ENCODE measurements at places on chromosomes 6 and 20. TPM values are rescaled to one million over a fixed set of nuclear protein-coding genes. Genes with fewer than 3 reads are reported as not detected.

The WFDC12 gene
- not detected for total RNA-seq

GRCh38 chr6:26161322-26161721, 74.1 kb downstream of the HFE start:
- DNase-seq: no peak

DNA sequence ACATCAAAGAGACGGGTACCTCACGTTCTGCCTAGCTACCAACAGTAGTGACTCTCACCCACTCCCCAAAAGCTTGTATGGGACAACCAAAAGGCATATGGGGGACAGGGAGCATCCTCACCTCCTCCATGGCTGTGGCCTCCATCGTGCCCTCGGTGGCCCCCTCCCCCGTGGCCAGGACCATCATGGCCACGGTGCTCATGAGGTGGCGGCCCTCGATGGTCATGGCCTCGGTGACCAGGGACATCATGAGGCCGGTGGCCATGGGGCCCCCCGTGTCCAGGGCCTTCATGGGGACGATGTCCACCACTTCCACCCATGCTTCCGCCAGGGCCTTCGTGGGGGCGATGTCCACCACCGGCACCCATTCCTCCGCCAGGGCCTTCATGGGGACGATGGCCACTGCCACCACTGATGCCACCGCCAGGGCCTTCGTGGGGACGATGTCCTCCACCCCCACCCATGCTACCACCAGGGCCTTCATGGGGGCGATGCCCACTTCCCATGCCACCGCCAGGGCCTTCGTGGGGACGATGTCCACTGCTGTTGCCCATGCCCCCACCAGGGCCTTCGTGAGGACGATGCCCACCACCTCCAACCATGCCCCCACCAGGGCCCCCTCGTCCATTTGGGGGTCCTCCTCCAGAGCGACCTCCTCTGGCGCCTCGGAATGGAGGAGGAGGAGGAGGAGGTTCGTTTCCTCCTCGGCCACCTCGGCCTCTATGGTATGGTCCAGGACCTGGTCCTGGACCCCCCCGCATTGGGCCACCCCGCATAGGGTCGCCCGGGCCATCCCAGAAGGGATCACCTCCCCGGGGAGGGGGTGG, 15.0 kb downstream of the PPP1R10 start:
- no peak for DNase-seq

GRCh38 chr20:2315440-2315778, 19.6 kb downstream of the TGM3 start:
- DNase-seq: no peak

DNA sequence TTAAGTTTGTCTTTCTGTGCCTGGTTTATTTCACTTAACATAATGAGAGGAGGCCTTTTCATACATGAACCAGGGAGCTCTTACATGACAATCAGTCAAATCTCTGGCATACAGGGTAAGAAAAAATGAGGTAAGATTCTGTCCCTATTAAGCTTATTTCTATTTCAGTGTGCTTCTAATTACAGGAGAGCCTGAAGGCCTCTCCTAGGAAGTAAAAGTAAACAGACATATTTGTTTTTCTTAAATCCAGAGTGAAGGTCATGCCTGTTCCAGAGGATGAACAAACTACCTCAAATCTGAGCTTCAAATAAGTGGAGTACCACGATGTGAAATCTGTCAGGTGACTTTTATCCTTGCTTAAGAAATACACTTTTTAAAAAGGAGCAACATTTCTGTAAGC, 72.6 kb downstream of the POPDC3 start:
- no peak for DNase-seq

- DNase-seq: peak; percentile 56
Measured at GRCh38 chr20:31721408-31722256, 1.0 kb downstream of the BCL2L1 start.

DNA sequence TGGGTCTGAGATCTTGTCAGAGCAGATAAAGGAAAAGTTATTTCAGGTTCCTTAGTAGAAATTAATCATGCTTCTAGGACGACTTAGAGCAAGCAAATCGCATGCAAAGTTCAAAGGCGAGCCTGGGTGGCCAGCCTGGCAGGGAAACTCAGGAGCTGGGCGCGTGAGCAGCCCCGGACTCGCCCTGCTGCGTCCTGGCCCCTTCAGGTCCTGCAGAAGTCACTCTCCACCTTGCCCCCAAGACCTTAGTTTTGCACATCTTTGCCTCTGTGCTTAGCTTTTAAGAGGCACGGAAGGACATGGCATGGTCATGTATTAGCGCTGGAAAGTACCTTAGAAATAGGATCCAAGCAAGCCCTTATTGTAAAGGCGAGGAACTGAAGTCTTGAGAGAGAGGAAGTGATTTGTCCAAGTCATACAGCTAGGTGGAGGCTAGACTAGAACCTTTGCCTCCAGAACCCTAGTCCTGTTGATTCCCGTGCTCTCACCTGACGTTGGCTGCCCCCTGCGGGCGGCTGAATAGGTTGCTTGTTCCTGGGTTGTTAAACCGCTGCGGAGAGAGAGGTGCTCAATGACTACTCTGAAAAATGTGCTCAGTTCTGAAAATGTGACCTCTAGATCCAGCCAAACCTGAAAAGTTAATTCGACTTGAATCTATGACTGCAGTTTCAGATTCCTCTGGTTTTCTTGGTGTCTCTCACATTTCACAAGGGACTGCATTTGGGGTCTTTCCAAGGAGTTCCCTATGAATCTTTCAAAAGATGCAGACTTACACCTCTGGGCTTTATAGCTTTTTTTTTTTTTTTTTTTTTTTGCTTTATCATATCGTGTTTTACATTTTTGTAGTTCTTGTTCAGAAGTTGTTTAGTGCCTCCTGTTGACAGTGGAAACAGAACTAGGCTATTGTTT, 2.7 kb downstream of the MYB start:
- DNase-seq: peak; percentile 92

The LY6G6C gene
- total RNA-seq: not detected

The RSPO3 gene
- not detected for total RNA-seq

- no peak for DNase-seq
Measured at GRCh38 chr6:130933712-130934200, 106.5 kb downstream of the SMLR1 start.

DNA sequence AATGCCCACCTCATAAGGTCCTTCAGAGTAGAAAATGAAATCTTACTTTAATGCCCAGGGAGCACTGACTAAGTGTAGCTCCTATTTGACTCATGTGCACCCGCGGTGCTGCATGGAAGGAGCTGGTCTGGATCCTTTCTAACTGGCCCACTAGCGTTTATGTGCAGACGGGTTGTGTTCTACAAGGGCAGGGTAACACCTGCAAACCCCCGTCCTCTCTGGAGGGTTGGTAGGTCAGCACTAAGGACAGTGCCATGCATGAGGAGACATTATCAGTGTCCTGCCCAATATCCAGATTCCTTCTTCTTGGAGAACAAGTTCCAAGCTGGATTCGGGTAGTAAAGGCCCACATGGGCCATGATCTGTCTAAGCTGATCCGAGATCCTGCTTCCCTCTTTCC, 140.3 kb downstream of the ANKRD60 start:
- DNase-seq: no peak

DNA sequence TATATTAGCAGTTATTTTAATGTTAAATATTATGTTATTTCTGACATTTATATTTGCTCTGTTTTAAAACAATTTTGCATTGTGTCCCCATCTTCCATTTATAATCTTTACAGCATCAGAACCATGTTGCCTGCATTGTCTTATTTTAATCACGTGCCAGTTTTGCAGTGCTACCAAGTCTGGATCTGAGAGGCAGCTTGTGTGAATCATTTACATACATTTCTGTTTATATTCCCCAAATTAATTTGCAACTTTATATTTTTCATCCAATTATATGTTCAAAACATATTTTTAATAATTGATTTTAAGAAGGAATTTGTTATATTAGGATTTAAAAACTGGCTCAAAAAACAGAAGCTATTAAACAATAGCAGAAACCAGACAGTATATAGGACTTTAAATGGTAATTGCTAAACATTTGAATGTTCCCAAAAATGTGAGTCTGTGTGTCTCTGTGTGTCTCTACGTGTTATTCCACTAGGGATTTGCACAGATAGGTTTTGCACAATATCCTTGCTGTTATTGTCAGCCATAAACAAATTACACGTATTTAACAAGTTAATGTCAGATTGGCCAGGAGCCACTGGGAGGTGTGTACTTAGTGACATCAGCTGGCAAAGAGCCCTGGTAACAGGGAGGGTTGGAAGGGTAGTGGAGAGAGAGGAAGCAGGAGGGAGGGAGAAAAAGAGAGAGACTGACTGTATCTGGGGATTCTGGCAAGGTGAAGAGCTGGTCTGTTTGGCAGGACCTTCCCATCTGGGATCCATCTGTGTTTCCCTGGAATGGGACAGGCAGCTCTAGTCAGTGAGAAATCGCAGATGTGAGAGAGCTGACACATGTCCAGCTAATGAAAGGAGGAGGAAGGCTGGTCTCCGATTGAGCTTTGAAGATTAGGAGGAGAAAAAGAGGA, 72.1 kb downstream of the CBFA2T2 start:
- DNase-seq: no peak

DNA sequence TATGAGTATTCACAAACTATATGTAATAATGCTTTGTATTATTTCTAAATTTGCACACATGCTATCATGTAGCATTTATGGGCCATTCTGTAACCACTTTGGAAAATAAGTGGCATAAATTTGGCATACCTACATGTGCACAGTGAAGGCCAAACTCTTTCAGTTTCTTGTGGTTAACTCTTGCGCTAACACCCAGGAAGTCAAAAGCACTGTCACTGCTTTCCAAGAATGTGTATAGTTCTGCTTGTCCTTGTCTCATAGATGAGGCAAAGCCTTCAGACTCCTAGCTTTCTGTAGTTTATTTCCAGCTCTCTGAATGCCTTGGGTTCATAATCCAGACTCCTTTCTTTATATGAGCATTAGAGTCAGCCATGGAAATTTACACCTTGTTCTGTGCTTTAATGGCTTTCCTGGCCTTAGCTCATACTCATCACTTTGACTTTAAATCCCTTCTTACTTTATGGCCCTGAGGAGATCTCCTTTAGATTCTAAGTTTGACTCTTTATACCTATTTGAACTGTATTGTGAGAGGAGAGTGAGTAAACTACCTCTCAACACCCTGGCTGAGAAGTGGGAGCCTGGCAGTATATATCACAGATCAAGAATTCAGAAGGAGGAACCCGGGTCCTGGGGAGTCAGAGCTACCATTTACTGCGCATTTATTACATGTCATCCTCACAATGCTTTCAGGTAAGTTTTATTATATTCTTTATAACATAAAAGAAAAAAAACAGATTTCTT, 949 bp upstream of the SLC17A3 start:
- no peak for DNase-seq

GRCh38 chr6:124869416-124869815, 92.8 kb upstream of the RNF217 start:
- DNase-seq: no peak

The AKAP12 gene
- 5.0 TPM for total RNA-seq

The PFDN4 gene
- total RNA-seq: 60.5 TPM

The SAMD10 gene
- 25.4 TPM for total RNA-seq
